ENCODE measurements at places on chromosomes 7 and 10.

- no peaks in the 10 kb centered on the region for H3K27me3 ChIP-seq
- peaks cover 11% of the 10 kb centered on the region for H3K4me1 ChIP-seq
- H3K27ac ChIP-seq = no peak overlapping the region
Observed at GRCh38 chr7:43878867-43879266, 9.6 kb upstream of the MRPS24 start.

DNA sequence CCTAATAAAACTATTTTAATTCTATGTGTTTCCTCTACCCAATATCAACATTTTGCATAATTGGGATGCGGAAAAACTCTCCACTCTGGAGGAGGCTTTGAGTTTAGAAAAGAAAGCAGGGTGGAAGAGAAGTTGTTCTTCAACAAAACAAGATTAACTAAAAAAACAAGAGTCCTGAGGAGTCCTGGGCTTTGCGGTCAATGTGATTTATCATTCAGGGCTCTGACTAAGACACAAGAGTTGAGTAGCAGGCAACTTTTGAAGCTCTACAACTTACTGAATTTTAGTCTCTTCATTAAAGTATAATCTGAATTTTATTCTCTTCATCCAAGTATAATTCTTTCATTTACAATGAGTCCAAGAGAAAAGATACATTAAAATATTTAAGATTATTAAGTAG lies 18.3 kb upstream of the TMEM26 start:
- peaks cover 3% of the 10 kb centered on the region for H3K27me3 ChIP-seq
- no peak overlapping the region for H3K4me3 ChIP-seq
- no peak for DNase-seq
- H3K36me3 ChIP-seq = no peaks in the 10 kb centered on the region
- H3K4me1 ChIP-seq = no peaks in the 10 kb centered on the region
- H3K27ac ChIP-seq = no peak overlapping the region

- H3K4me3 ChIP-seq = no peak overlapping the region
- H3K36me3 ChIP-seq = no peaks in the 10 kb centered on the region
- DNase-seq = no peak
- H3K4me1 ChIP-seq = no peaks in the 10 kb centered on the region
Observed at GRCh38 chr7:85596827-85597226, 410.0 kb upstream of the SEMA3D start.

GRCh38 chr7:112188257-112188656 lies 17.9 kb downstream of the DOCK4 start:
- no peaks in the 10 kb centered on the region for H3K36me3 ChIP-seq
- DNase-seq = no peak
- no peak overlapping the region for H3K4me3 ChIP-seq
- H3K4me1 ChIP-seq = no peaks in the 10 kb centered on the region
- peaks cover 31% of the 10 kb centered on the region for H3K27me3 ChIP-seq
- H3K27ac ChIP-seq = no peak overlapping the region

DNA sequence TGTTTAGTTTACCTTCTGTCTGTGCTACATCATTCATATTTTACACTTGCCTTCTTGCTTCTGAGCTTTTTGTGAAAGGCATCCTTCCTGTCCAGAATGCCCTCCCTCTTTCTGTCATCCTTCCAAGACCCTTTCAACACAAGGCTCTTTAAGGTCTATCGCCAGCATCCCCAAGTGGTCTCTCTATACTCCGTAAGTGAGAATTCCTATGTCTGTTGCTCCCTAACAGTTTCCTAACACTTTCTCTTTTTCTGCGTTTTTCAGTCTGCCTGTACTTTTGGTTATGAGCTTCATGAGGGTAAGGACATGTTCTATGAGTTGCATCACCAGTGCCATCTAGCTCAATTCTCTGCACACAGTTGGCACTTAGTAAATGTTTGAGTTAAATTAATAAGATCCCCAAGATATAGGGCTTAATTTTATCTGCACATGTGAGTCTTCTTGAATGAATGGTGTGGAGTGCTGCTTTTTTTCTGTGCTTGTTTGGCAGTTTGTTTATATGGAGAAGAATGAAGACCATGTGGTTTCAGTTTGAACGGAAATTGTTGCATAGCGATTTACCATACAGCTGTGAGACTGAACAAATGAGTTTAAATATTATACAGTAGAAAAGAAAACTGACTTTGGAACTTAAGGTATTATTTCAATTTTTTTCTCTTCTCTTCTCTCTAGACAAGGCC lies 29.4 kb downstream of the RABGEF1 start:
- H3K36me3 ChIP-seq = peaks cover 9% of the 10 kb centered on the region
- peaks cover 26% of the 10 kb centered on the region for H3K4me1 ChIP-seq
- H3K4me3 ChIP-seq = no peak overlapping the region
- no peak for DNase-seq
- H3K27me3 ChIP-seq = no peaks in the 10 kb centered on the region

GRCh38 chr10:62718585-62718984 lies 85.9 kb upstream of the ADO start:
- H3K4me1 ChIP-seq = peaks cover 5% of the 10 kb centered on the region
- H3K4me3 ChIP-seq = no peak overlapping the region
- H3K27me3 ChIP-seq = peaks cover 26% of the 10 kb centered on the region
- no peak overlapping the region for H3K27ac ChIP-seq
- peaks cover 2% of the 10 kb centered on the region for H3K36me3 ChIP-seq
- DNase-seq = no peak

DNA sequence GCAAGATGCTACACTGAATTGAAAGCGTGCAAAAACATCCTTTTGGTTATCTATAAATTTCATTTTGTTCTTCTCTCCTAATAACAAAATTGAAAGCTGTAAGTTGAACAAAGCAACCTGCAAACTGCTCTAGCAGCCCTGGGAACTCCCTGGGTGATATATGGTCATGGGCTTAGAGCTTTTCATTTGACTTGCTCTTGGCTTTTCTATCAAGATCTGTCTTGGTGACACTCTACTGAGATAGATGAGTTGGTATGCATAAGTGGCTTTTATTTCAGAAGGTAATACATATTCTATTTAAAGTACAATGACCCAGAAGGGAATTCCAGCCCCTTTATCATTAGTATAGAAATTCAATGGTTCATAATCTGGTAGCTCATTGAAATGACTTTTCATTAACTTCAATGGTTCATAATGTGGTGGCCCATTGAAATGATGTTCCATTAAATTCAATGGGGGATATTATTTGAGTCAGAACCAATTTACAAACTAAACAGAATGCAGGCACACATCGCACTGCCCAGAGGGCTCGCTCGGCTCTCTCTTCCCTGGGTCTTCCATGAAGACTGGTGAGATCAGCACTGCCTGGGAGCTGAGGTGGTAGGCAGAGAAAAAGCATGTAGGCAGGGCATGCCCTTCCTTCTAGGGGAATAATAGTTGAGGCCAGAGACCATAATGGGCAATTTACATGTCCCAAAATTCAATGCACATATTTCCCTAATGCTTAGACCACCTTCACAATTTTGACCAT lies 10.1 kb upstream of the KCNMA1 start:
- peaks cover 23% of the 10 kb centered on the region for H3K27me3 ChIP-seq
- DNase-seq = no peak
- H3K36me3 ChIP-seq = no peaks in the 10 kb centered on the region
- no peaks in the 10 kb centered on the region for H3K4me1 ChIP-seq

GRCh38 chr10:5314840-5315239 lies 49.9 kb upstream of the UCN3 start:
- H3K36me3 ChIP-seq = peaks cover 2% of the 10 kb centered on the region
- no peak overlapping the region for H3K4me3 ChIP-seq
- peaks cover 3% of the 10 kb centered on the region for H3K27me3 ChIP-seq
- DNase-seq = no peak
- H3K27ac ChIP-seq = no peak overlapping the region

Measured in activated CD8-positive, alpha-beta memory T cell treated with anti-CD3 and anti-CD28 coated beads, Interleukin-2, amount 10 ng/mL, durations not matched to agents 7 days and 5 days (primary cell).